ENCODE measurements at places on chromosomes 1 and 21.
A peak's percentile ranks its signal among the peaks of the same experiment; 100 is the strongest.

GRCh38 chr1:1548591-1548990, 8.2 kb upstream of the TMEM240 start:
- no peak for DNase-seq
- H3K27ac ChIP-seq: no peak overlapping the region
- H3K4me1 ChIP-seq: no peaks in the 10 kb centered on the region
- no peaks in the 10 kb centered on the region for H3K36me3 ChIP-seq
- H3K4me3 ChIP-seq: no peak overlapping the region

DNA sequence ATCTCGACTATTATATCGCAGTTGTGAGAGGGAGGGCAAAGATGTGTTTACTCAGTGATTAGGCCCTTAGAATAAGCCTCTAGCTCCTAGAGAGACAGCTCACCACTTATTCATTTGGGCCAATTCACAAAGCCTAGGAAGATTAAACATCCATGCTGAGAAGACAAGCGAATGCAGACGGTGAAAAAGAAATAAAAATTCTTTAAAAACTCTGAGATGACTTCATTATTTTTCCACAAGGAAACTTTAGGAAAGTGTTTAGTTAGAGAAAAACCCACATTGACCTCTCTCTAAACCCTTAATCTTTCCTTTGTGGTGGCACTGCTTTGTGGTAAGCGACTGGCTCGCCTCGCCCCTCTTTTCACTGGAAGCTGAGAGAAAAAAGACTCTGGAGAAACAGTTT, 146.8 kb upstream of the DMRTA2 start:
- DNase-seq: no peak
- H3K4me3 ChIP-seq: no peak overlapping the region
- no peaks in the 10 kb centered on the region for H3K36me3 ChIP-seq
- no peaks in the 10 kb centered on the region for H3K4me1 ChIP-seq
- H3K27me3 ChIP-seq: no peaks in the 10 kb centered on the region
- H3K27ac ChIP-seq: no peak overlapping the region

DNA sequence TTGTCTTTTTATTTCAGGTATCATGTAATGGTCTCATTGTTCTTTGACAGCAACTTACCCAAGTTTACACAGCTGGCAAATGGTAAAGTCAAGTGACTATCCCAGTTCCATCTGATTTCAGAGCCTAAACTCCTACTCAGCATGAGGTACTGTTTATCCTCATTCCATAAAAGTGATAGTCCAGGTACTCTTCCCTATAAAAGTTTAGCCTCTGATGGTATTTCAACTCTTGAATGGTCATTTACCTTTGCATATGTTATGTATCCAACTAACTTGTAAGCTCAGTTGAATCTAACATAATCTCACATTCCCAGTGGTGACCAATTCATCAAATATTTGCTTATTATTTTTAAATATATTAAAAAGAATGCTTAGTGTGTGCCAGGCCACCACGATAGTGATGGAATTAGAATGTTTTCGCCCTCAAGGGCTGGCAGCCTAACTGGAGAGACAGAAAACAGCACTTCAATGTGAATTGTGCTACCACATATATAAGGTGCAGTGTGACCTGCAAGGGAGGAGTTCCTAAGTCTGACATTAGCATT, 307.1 kb downstream of the CTH start:
- H3K4me3 ChIP-seq: no peak overlapping the region
- no peak overlapping the region for H3K27ac ChIP-seq
- H3K27me3 ChIP-seq: no peaks in the 10 kb centered on the region
- no peak for DNase-seq

DNA sequence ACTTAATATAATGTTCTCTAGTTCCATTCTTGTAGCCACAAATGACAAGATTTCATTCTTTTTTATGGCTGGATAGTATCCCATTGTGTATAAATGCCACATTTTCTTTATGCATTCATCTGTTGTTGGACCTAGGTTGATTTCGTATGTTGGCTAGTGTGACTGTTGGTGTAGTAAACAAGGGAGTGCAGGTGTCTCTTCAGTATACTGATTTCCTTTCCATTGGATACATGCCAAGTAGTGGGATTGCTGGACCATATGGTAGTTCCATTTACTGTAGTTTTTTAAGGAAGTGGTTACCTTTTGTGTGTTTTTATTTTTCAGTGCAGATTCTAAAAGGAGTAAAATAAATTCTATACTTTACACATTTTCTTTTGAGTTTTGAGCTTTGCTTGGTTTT, 5.7 kb downstream of the PARK7 start:
- no peak overlapping the region for H3K4me3 ChIP-seq
- H3K27ac ChIP-seq: no peak overlapping the region

DNA sequence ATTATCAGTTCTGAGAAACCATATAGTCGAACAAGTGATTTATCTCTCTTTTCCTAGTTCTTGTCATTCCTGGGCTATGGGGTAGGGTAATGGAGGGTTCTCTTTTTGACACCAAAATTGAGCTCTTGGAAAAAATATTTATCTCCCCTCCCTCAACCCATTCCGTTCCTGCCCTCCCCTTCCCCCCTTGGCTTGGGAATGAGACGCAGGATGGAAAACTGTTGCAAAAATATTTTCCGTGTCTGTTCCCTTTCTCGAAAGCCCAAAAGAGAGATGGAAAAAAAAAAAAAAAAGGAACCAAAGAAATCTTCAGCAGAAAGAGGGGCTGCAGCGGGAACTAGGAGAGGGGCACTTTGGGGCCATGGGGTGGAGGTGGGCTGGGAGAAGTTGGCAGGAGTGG, 766 bp downstream of the ATP2B4 start:
- peaks cover 30% of the 10 kb centered on the region for H3K4me1 ChIP-seq
- H3K27ac ChIP-seq: no peak overlapping the region
- no peaks in the 10 kb centered on the region for H3K27me3 ChIP-seq
- peak overlapping the region; percentile 64 for H3K4me3 ChIP-seq
- H3K36me3 ChIP-seq: no peaks in the 10 kb centered on the region

- no peak for DNase-seq
- no peak overlapping the region for H3K27ac ChIP-seq
- H3K4me3 ChIP-seq: no peak overlapping the region
- no peaks in the 10 kb centered on the region for H3K36me3 ChIP-seq
Measured at GRCh38 chr21:9735421-9735961, 785.9 kb upstream of the TPTE start.

DNA sequence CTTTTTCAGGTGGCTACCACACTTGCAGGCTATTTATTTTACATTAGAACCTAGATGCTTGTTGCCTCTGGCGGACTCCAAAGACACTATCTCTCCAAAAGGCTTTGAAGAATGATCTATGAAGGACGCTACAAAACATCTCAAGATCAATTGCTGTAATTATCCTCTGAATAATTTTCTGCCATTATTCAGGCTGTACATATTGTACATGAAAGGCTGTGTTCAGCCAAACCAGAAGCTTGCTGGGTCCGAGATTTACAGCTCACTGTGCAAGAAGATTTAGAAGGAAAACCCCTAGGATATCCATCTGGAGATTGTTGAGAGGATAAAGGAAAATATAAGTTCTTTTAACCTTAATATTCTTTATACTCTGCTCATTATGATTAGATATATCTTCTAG, 523.6 kb upstream of the PLXNA2 start:
- no peaks in the 10 kb centered on the region for H3K27me3 ChIP-seq
- no peaks in the 10 kb centered on the region for H3K4me1 ChIP-seq
- no peak overlapping the region for H3K4me3 ChIP-seq
- no peaks in the 10 kb centered on the region for H3K36me3 ChIP-seq
- DNase-seq: no peak

- no peak overlapping the region for H3K4me3 ChIP-seq
- no peak overlapping the region for H3K27ac ChIP-seq
- H3K4me1 ChIP-seq: no peaks in the 10 kb centered on the region
- H3K27me3 ChIP-seq: no peaks in the 10 kb centered on the region
- DNase-seq: no peak
Measured at GRCh38 chr1:204925701-204926100, 55.0 kb downstream of the NFASC start.

GRCh38 chr1:37919277-37919676, 27.6 kb downstream of the INPP5B start:
- no peaks in the 10 kb centered on the region for H3K4me1 ChIP-seq
- H3K4me3 ChIP-seq: no peak overlapping the region
- H3K27me3 ChIP-seq: no peaks in the 10 kb centered on the region

DNA sequence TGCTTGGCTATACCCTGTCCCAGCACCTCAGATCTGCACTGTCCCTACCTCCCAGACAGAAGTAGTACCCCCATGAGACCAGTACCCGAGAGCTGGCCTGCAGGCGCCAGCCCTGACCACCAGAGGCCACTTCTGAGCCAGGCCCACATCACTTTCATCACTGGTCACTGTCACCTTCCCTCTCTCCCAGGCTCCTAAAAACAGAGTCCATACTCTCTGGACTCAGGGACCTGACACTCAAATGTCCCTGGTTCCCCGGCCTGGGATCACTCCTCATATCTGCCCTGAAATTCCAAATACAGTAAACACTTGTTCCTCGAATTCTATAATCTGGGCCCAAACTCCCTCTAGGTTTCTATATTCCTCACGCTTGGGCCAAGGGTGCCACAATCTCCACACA, 18.7 kb downstream of the TMEM53 start:
- no peaks in the 10 kb centered on the region for H3K4me1 ChIP-seq
- no peak overlapping the region for H3K4me3 ChIP-seq
- no peak for DNase-seq
- H3K27ac ChIP-seq: no peak overlapping the region

- no peak overlapping the region for H3K27ac ChIP-seq
- no peaks in the 10 kb centered on the region for H3K27me3 ChIP-seq
- H3K36me3 ChIP-seq: no peaks in the 10 kb centered on the region
- no peaks in the 10 kb centered on the region for H3K4me1 ChIP-seq
- H3K4me3 ChIP-seq: no peak overlapping the region
Measured at GRCh38 chr1:152906023-152906565, 2.3 kb upstream of the IVL start.

- no peaks in the 10 kb centered on the region for H3K27me3 ChIP-seq
- no peaks in the 10 kb centered on the region for H3K4me1 ChIP-seq
- H3K4me3 ChIP-seq: no peak overlapping the region
- peaks cover 5% of the 10 kb centered on the region for H3K36me3 ChIP-seq
- H3K27ac ChIP-seq: no peak overlapping the region
Measured at GRCh38 chr1:193042766-193043691, 16.1 kb downstream of the UCHL5 start.

GRCh38 chr1:183443011-183443410, 24.8 kb upstream of the NMNAT2 start:
- no peak overlapping the region for H3K27ac ChIP-seq
- no peaks in the 10 kb centered on the region for H3K4me1 ChIP-seq
- H3K4me3 ChIP-seq: no peak overlapping the region
- H3K36me3 ChIP-seq: no peaks in the 10 kb centered on the region

- no peaks in the 10 kb centered on the region for H3K36me3 ChIP-seq
- no peaks in the 10 kb centered on the region for H3K4me1 ChIP-seq
- no peak overlapping the region for H3K27ac ChIP-seq
- H3K4me3 ChIP-seq: no peak overlapping the region
- H3K27me3 ChIP-seq: no peaks in the 10 kb centered on the region
- DNase-seq: no peak
Measured at GRCh38 chr21:15210235-15210678, 145.5 kb upstream of the NRIP1 start.

GRCh38 chr1:41631154-41631553, 146.7 kb upstream of the EDN2 start:
- H3K36me3 ChIP-seq: no peaks in the 10 kb centered on the region
- no peak overlapping the region for H3K27ac ChIP-seq
- peaks cover 12% of the 10 kb centered on the region for H3K4me1 ChIP-seq
- H3K4me3 ChIP-seq: no peak overlapping the region
- H3K27me3 ChIP-seq: no peaks in the 10 kb centered on the region

GRCh38 chr1:27098431-27099134, 56.3 kb downstream of the SLC9A1 start:
- no peak overlapping the region for H3K27ac ChIP-seq
- no peaks in the 10 kb centered on the region for H3K36me3 ChIP-seq
- H3K27me3 ChIP-seq: no peaks in the 10 kb centered on the region
- DNase-seq: no peak
- no peak overlapping the region for H3K4me3 ChIP-seq

- no peaks in the 10 kb centered on the region for H3K27me3 ChIP-seq
- no peak overlapping the region for H3K27ac ChIP-seq
Measured at GRCh38 chr1:211885747-211886522, 55.4 kb upstream of the LPGAT1 start.

GRCh38 chr1:27599605-27600497, 4.1 kb downstream of the AHDC1 start:
- no peaks in the 10 kb centered on the region for H3K36me3 ChIP-seq
- H3K4me3 ChIP-seq: no peak overlapping the region
- no peaks in the 10 kb centered on the region for H3K4me1 ChIP-seq
- H3K27me3 ChIP-seq: no peaks in the 10 kb centered on the region

- H3K4me1 ChIP-seq: no peaks in the 10 kb centered on the region
- H3K27ac ChIP-seq: no peak overlapping the region
- H3K36me3 ChIP-seq: no peaks in the 10 kb centered on the region
- H3K4me3 ChIP-seq: no peak overlapping the region
- DNase-seq: no peak
- no peaks in the 10 kb centered on the region for H3K27me3 ChIP-seq
Measured at GRCh38 chr1:170307426-170307825, 161.7 kb downstream of the NTMT2 start.

DNA sequence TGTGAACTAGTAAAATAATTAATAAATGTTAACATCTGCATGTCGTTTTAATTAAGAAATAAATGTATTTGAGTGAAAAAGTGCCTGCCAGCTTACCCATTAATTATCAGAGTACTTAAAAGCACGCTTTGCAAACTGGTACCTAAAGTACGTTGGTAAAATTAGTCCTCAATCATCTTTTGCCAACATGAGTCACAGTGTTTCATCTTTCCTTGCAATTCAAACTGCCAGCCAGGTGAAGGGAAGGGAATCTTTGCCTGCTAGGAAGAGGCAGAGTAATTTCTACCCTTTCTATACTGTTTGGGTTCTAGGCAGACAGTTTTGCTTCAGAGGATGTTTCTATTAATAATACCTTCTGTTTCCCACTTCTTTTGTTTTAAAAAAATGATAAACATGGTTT, 57.2 kb upstream of the CNIH3 start:
- H3K4me3 ChIP-seq: no peak overlapping the region
- no peaks in the 10 kb centered on the region for H3K36me3 ChIP-seq
- no peaks in the 10 kb centered on the region for H3K27me3 ChIP-seq
- no peak overlapping the region for H3K27ac ChIP-seq
- DNase-seq: no peak

Measured in MM.1S (cell line).